ENCODE measurements at places on chromosomes 16 and 17. TPM values are rescaled to one million over a fixed set of nuclear protein-coding genes. Genes with fewer than 3 reads are reported as not detected.

CCL16 gene
- polyA plus RNA-seq: not detected

KRTAP1-5 gene
- polyA plus RNA-seq: not detected

CRISPLD2 gene
- polyA plus RNA-seq: not detected

DPEP3 gene
- polyA plus RNA-seq: not detected

C17orf58 gene
- 1.6 TPM for polyA plus RNA-seq

KRT16 gene
- not detected for polyA plus RNA-seq

PRDM7 gene
- not detected for polyA plus RNA-seq

HOXB9 gene
- not detected for polyA plus RNA-seq

Measured in IgD-negative memory B cell (primary cell).